ENCODE measurements at places on chromosomes 5 and 9.

DNA sequence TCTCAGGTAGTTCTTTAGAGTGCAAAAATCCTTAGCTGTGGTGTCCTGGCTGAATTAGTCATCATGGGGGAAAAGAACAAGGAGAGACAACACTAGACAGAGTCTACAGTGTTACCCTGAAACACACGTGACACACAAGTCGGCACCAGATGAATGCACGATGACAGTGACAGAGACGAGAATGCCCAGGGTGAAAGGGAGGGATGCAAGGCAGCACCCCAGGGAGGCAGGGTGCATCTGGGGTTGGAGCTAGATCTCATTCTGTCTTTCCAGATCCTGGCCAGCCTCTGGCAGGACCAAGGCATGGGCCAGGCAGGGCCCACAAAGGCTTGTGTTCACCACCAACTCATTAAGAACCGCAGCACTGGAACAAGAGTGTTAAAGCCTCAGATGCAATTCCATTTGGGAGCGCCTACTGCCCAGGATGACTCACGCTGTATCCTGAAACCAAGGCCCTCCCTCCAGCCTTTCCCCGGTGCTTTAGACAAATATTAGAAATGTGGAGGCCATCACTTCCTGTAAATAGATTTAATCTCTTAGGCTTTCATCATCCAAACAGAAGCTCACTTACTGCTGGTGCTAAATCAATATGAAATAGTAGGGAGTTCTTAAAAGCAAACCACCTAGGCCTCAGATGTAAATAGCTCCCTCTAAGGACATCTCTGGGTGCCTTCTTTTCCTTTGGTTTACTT is 56.1 kb downstream of the IRX2 start:
- DNase-seq, result no peak

- DNase-seq, result no peak
These were observed 6.6 kb downstream of the ZNF618 start for GRCh38 chr9:113882636-113883164.

DNA sequence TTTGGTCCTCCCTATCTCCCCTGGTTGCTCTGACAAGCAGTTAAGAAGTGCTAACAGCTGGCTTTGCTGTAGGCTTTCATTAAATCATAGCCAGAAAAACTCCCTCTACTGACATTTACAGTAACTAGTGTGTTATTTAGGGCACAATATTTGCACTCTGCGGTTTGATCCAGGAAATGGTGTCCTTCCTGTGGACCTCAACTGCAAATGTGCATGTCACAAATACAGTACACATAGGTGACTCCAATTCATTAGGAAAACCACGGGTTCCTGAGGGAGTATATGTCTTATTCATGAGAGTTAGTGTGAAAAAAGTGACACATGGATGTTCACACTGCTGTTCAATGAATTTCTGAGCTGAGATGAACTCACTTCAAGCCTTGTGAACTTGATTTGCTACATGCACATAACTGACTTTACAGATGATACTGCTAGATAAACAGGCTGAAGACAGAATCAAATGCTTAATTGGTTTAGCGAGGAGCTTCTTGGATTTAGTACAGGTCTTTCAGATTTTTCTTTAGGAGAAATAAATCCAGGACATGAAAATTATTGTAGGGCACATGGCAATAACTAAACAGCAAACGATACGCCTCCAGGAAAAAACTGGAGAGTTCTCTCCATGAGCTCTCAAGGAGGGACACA is 281.5 kb downstream of the EFNA5 start:
- DNase-seq, result peak; percentile 4

GRCh38 chr9:94286116-94286515 is 27.0 kb downstream of the ZNF169 start:
- DNase-seq, result no peak

DNA sequence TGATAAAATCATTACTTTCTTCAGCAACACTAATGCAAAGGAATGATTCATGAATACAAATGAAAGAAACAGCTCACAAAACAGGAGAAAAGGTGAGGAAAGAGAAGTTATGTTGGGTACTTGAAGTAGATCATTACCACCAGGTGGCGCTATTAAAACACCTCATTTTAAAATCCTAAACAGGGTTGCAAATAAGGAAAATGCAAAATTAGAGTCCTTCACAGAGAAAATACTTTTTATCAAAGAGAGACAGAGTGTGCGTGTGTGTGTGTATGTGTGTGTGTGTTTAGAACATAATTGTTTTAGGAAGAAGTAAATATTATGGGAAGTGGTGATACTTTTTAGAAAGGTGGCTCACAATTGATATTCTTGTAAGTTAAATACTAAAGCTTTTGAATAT is 49.5 kb upstream of the CD180 start:
- no peak for DNase-seq

- DNase-seq, result no peak
These were observed 184.6 kb upstream of the MAP1B start for GRCh38 chr5:71922584-71923106.

DNA sequence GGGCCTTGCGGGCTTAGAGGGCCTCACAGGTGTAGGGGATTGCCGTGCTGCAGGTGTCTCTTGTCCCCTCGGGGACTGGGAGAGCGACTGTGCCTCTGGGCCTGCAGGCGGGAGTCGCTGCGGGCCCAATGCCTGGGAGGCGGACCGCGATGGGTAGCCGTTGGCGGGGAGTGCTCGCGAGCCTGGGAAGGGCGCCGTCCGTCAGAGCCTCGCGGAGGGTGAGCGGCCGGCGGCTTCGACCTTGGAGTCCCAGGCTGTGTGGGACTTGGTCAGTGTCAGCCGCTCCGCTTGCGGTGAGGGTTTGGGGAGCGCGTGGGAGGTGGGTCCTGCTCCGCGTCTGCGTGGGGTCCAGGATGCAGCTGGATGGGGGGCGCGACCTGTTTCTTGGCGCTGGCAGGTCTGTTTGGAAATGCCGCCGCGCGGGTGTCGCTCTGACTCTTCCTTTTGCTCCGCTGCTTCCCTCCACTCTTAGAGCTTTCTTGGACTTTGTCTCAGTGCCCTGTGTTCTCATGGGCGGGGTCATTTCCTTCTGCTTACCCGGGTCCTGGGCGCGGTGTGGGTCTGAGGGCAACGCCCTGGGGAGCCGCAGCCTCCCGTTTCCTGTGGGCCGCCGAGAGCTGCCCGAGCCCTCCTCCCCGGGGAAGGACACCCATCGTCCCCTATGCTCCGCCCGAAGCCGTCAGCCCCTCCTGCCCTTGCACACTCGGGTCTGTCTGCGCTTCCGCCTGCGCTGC is 88.9 kb upstream of the CACNA1B start:
- DNase-seq, result no peak

DNA sequence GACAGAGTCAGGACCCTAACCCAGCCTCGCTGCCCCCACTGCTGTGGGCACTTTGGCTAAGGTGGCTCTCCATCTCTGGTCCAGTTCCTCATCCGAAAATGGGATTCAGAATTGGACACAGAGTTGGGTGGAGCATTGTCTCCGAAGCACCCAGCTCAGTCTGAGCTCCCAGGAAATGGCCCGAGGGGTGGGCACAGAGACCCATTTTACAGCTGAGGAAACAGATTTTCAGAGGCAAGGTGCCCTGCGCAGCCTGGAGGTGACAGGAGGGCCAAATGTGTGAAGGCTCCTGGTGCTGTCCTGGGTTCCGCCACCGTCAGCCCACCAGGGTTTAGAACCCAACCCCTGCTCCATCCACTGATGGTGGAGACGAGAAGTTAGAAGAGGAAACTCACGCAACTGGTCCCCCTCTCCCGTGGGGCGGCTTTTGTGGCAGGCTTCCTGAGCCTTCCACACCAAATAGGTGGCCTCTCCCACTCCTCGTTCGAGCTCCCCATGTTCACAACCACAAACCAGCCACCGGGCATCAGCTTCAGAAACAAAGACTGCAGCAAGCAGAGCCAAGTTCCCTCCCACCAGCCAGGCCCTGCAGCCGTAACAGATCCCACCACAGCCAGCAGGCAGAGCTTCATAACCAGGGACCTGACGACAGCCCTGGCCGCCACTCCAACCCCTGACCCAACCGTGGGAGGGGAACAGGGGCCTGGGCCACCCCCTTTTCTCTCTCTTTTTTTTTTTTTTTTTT is 90.9 kb upstream of the LMX1B start:
- DNase-seq, result no peak

DNA sequence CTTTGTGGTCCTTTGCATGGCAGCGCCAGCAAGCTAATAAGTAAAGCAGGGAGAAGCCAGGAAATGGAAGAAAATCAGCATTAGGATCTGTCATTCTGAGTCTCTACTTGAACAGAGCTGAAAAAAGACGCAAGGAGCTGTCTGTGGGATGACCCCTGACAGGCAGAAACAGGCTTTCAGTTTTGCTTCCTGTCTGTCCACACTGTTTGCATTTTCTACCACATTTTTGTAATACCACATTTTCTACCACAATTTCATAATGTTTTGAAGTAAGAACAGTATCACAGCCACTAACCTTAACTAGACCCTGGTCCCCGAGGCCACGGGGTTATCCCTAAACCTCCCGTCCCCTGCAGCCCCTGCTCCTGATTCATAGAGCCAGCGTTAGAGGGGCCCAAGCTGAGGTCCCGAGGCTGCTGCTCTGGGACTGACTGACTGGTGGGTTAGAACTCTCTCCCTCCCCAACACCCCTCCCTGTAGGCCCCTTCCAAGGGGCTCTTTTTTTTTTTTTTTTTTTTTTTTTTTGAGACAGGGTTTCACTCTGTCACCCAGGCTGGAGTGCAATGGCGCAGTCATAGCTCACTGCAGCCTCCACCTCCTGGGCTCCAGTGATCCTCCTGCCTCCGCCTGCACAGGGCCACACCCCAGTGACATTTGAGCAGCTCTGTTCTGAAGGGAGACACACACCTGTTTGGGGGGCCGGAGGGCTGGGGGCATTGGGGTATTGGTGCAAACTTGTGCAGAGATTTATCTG is 4.0 kb upstream of the CLIC3 start:
- DNase-seq, result peak; percentile 69

GRCh38 chr5:123371575-123372179 is 51.5 kb downstream of the CEP120 start:
- peak; percentile 3 for DNase-seq
